Muscle of back (tissue), 13 donors: ENCODE measurements at places on chromosomes 5 and 9. TPM values are rescaled to one million over a fixed set of nuclear protein-coding genes. Genes with fewer than 3 reads are reported as not detected.

The F12 gene
- 0.83 TPM for polyA plus RNA-seq

- DNase-seq = peak; percentile 17
Observed at GRCh38 chr5:130720355-130720754, 444.7 kb downstream of the HINT1 start.

The ROPN1L gene
- polyA plus RNA-seq = not detected

DNA sequence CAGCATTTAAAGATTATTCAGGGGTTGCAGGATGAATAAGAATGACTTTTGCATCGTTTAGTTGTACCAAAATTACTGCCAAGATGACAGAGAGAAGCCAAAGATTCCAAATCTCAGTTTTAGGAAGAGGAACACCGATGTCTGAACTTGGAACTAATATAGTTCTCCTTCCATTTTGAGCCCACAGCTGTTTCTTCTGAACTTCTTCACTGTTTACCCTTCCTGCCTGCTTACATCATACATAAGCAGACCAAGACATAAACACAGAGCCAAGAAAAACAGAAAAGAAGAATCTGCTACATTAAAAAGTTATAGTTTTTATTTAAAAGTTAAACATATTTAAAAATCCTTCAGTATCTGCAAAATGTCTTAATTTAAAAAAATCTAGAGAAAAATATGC is 146.9 kb upstream of the RAPGEF1 start:
- DNase-seq = peak; percentile 47

GRCh38 chr9:18188971-18189370 is 285.0 kb upstream of the ADAMTSL1 start:
- DNase-seq = no peak
